ENCODE measurements at places on chromosomes 4 and X. TPM values are rescaled to one million over a fixed set of nuclear protein-coding genes. Genes with fewer than 3 reads are reported as not detected.

DNA sequence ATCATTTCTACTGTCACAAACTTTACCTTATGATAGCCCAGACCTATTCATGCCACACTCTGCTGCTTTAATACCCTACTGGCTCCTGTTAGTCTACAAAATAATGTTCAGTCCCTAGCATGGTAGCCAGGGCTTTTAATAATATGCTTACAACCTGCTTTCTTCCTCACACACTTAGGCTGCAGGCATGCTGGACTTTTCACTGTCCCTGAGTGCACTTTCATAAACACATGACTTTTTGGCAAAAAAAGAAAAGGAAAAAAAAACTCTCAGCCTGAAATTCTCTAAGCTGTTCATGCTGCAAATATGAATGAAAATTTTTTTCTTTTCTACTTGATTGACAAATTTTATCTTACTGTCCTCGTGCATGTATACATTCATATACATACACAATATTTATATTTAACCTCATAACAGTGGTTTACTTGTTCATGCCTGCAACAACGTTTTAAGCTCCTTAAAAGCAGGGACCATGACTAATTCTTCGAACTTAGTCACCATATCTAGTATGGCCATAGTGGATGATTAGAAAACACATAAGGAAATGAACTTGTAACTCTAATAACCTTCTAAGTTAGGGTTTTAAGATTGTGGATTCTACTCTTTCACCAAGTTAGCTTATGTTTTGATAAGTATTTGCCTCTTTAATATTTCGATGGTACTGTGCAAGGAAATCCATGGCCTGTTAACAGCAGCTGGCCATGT lies 229.5 kb downstream of the SPCS3 start:
- DNase-seq = no peak
- H3K27ac ChIP-seq = no peak overlapping the region
- no peaks in the 10 kb centered on the region for H3K27me3 ChIP-seq
- no peaks in the 10 kb centered on the region for H3K4me1 ChIP-seq
- no peak overlapping the region for H3K4me3 ChIP-seq

GRCh38 chr4:169246957-169247396 lies 23.8 kb downstream of the SH3RF1 start:
- H3K36me3 ChIP-seq = no peaks in the 10 kb centered on the region
- H3K27ac ChIP-seq = no peak overlapping the region
- no peak for DNase-seq
- H3K27me3 ChIP-seq = no peaks in the 10 kb centered on the region

DNA sequence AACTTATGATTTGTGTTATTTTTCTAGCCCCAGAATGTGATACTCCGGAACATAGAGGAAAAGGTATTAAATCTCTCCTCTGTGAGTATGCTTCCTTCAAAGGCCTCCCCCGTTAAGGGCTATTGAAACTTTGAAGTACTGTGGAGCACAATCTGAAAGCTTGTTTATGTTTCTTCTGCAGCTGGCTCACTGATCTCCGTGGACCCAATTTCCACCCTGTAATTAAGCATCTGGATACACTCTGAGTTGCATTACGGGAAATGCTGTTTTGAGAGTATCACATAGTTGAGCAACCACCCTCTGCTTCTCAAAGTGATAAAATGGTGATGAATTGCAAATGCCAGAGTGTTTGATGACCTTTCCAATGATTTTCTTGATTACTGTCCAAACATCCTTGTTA lies 296.8 kb upstream of the PABPC5 start:
- no peaks in the 10 kb centered on the region for H3K36me3 ChIP-seq
- H3K27me3 ChIP-seq = no peaks in the 10 kb centered on the region
- H3K4me3 ChIP-seq = no peak overlapping the region
- no peak overlapping the region for H3K27ac ChIP-seq
- DNase-seq = no peak
- no peaks in the 10 kb centered on the region for H3K4me1 ChIP-seq

DNA sequence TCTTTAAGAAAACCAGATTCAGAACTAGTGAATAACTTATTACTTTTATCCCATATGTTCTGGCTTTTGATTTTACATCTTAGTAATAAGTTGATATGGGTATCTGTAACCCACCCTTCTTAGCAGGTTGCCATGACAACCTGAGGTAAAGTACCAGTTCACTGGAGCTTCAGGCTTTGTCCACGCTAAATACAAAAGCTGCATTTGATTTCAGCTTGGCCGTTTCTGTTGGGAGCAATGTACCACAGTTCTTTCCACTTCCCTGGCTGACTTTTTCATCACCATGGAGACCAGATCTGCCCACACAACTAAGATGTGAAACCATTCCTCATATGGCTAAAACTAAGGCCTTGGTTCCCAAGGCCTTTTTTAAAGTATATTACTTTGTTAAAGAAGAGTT lies 26.1 kb downstream of the KLHL34 start:
- H3K27ac ChIP-seq = no peak overlapping the region
- no peak for DNase-seq
- H3K4me1 ChIP-seq = no peaks in the 10 kb centered on the region
- no peaks in the 10 kb centered on the region for H3K27me3 ChIP-seq
- no peak overlapping the region for H3K4me3 ChIP-seq

GRCh38 chr4:1465173-1466033 lies 59.2 kb upstream of the NKX1-1 start:
- DNase-seq = no peak
- H3K36me3 ChIP-seq = no peaks in the 10 kb centered on the region
- H3K27ac ChIP-seq = no peak overlapping the region

GRCh38 chrX:120301960-120302359 lies 9.3 kb downstream of the TMEM255A start:
- H3K4me3 ChIP-seq = no peak overlapping the region
- H3K4me1 ChIP-seq = no peaks in the 10 kb centered on the region
- no peaks in the 10 kb centered on the region for H3K27me3 ChIP-seq
- no peaks in the 10 kb centered on the region for H3K36me3 ChIP-seq

- no peaks in the 10 kb centered on the region for H3K27me3 ChIP-seq
- H3K4me3 ChIP-seq = no peak overlapping the region
- H3K36me3 ChIP-seq = no peaks in the 10 kb centered on the region
- H3K27ac ChIP-seq = no peak overlapping the region
- no peaks in the 10 kb centered on the region for H3K4me1 ChIP-seq
These were observed 2025.2 kb downstream of the PCDH7 start for GRCh38 chr4:32745351-32745750.

GRCh38 chr4:84215217-84215616 lies 283.9 kb downstream of the NKX6-1 start:
- no peaks in the 10 kb centered on the region for H3K4me1 ChIP-seq
- no peak overlapping the region for H3K27ac ChIP-seq
- no peak overlapping the region for H3K4me3 ChIP-seq
- H3K36me3 ChIP-seq = no peaks in the 10 kb centered on the region
- no peaks in the 10 kb centered on the region for H3K27me3 ChIP-seq
- DNase-seq = no peak

DNA sequence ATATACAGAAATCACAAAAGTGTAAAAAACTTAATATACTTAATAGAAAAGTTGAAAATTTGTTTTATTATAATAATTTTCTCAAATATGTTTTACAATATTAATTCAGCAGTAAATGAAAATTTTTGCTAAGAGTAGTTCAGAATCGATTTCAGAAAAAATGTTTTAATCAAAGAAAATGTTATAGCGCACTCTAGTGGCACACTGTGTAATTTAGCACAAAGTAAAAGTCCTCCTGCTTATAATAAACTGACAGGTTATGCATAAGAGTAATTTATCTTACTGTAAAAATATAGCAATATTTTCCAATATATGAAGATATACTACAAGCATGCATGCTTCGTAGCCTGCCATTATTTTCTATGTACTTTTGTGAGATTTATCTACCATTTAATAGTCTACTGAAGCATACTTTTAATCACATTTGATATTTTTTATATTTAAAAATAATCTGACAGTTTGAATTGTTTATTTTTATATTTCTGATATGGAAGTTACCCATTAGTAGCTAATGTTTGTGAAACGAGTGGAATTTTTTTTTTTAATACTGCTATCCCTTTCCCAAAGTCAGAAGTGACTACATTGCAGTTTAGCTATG lies 217.9 kb upstream of the KLHL4 start:
- no peak for DNase-seq
- no peaks in the 10 kb centered on the region for H3K27me3 ChIP-seq
- no peaks in the 10 kb centered on the region for H3K4me1 ChIP-seq
- no peak overlapping the region for H3K4me3 ChIP-seq
- no peaks in the 10 kb centered on the region for H3K36me3 ChIP-seq
- no peak overlapping the region for H3K27ac ChIP-seq

- H3K36me3 ChIP-seq = no peaks in the 10 kb centered on the region
- no peak overlapping the region for H3K4me3 ChIP-seq
- H3K27ac ChIP-seq = peak overlapping the region; percentile 83
These were observed 22.7 kb upstream of the MSN start for GRCh38 chrX:65644621-65645289.

DNA sequence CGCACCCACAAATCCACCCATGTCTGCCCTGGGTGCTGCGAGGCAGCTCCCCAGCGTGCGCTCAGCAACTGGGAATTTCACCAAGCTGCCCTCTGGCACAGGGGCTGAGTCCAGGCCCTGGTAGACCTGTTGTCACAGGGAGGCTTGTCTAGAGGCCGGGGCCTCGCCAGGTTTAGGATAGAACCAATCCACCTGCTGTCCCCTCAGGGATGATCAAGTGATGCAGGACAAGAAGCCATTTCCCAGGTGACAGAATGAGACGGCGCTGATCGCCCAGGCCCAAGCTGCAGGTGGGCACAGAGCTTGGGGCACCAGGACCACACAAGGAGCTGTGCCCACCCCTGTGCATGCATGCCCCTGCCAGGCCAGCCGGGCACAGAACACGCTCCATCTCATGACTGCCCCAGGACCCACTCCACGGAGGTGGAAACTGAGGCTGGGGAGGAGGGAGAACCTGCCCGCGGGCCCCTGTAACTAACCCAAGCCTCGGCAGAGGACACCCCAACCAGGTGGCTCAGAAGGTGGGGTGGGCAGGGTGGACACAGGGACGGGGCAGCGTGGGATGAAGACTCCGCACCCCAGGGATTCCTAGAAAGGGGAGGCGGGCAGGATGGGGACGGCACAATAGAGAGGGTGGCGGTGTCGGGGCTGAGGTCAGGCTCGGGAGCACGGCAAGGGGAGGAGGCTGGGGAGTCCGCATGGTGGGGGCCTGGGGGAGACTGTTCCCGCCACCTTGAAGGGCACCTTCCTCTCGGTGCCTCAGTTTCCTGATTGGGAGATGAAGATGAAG lies 78.0 kb downstream of the ZFYVE28 start:
- H3K27ac ChIP-seq = no peak overlapping the region
- H3K4me1 ChIP-seq = no peaks in the 10 kb centered on the region
- peak; percentile 5 for DNase-seq
- no peak overlapping the region for H3K4me3 ChIP-seq

GRCh38 chr4:124083711-124084110 lies 628.8 kb downstream of the ANKRD50 start:
- no peak overlapping the region for H3K27ac ChIP-seq
- no peaks in the 10 kb centered on the region for H3K27me3 ChIP-seq
- no peaks in the 10 kb centered on the region for H3K36me3 ChIP-seq

DNA sequence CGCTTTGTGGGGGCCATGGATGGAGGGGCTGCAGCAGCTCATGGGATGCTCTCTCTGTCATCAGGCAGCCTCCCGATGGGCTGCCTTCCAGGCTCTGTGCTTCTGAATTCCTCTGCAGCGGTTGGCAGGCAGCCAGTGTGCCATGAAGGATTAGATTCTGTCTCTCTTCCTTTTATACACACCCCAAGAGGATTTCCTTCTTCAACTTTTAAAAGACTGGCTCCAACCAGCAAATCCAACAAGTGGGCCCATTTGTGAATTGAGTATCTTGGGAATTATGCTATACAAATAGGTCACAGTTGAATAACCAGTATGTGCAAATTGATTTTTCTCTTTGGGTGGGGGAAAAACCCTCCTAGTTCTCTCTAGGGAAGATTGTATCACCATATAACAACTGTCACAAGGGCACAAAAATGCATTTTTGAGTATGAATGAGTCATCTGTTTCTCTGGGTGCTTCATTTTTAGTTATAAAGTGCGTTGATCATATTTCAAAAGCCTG lies 96.8 kb upstream of the FAT1 start:
- H3K36me3 ChIP-seq = no peaks in the 10 kb centered on the region
- H3K27ac ChIP-seq = no peak overlapping the region
- no peak overlapping the region for H3K4me3 ChIP-seq

DNA sequence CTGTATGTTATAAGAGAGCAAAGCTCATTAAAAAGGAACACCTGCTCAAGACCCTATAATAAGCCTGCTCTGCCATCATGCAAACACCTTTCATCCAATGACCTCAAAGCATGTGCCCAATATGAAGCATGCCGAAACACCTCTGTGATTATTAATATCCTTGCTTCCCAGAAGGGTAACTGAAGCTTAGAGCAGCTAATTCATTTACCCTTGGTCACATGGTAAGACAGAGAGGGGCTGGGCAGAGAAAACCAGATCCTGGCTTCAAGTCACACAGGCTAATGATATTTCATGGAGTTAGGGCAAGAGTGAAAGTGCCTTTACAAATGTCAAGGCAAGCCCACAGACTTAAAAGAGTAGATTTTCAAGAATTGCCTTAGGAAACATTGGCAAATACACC lies 5.6 kb downstream of the AMOT start:
- H3K4me3 ChIP-seq = no peak overlapping the region
- H3K27me3 ChIP-seq = no peaks in the 10 kb centered on the region
- H3K36me3 ChIP-seq = no peaks in the 10 kb centered on the region
- H3K27ac ChIP-seq = no peak overlapping the region

GRCh38 chr4:75325318-75325979 lies 188.8 kb downstream of the RCHY1 start:
- H3K36me3 ChIP-seq = no peaks in the 10 kb centered on the region
- peak overlapping the region; percentile 1 for H3K27ac ChIP-seq

GRCh38 chr4:147891476-147892115 lies 159.7 kb downstream of the ARHGAP10 start:
- no peak overlapping the region for H3K27ac ChIP-seq
- DNase-seq = no peak
- no peaks in the 10 kb centered on the region for H3K36me3 ChIP-seq
- no peak overlapping the region for H3K4me3 ChIP-seq

- H3K27ac ChIP-seq = no peak overlapping the region
- H3K36me3 ChIP-seq = no peaks in the 10 kb centered on the region
- H3K27me3 ChIP-seq = no peaks in the 10 kb centered on the region
These were observed 25.0 kb upstream of the SPP1 start for GRCh38 chr4:87950493-87950892.

DNA sequence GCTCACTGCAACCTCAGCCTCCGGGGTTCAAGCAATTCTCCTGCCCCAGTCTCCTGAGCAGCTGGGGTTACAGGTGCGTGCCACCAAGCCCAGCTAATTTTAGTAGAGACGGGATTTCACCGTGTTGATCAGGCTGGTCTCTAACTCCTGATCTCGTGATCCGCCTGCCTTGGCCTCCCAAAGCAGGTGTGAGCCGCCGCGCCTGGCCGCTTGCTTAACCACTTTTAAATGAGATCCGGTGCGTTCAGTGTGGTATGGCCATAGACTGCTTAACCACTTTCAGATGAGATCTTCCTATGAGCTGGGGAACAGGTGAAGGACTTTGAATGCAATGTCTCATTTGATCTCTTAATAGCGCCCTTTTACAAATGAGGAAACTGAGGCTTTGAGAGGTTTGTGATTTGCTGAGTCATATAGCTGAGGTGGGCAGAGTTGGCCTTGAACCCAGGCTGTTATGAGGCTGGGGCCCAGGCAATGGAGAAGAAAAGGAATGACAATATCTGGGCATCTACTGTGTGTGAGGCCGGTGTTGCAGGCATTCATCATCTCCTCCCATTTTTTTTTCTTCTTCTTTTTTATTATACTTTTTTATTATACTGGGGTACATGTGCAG lies 41.9 kb upstream of the NSG1 start:
- H3K36me3 ChIP-seq = no peaks in the 10 kb centered on the region
- no peaks in the 10 kb centered on the region for H3K27me3 ChIP-seq
- H3K4me3 ChIP-seq = no peak overlapping the region
- H3K27ac ChIP-seq = no peak overlapping the region

Gene BBS12
- total RNA-seq = 5.7 TPM

Gene CLGN
- total RNA-seq = 3.2 TPM

Gene ERCC6L
- total RNA-seq = 0.26 TPM

Gene NRK
- 1.5 TPM for total RNA-seq

Gene DDIT4L
- total RNA-seq = 10.2 TPM

Gene AGA
- total RNA-seq = 38.0 TPM

Gene MAGEA9B
- total RNA-seq = not detected

Gene TRO
- 20.0 TPM for total RNA-seq

Measured in uterus (tissue), 4 donors.